ENCODE measurements at places on chromosomes 4 and X.

GRCh38 chr4:71186566-71187403 is 152.0 kb upstream of the SLC4A4 start:
- DNase-seq: peak; percentile 42

GRCh38 chr4:64266669-64267068 is 142.6 kb downstream of the TECRL start:
- DNase-seq: no peak

DNA sequence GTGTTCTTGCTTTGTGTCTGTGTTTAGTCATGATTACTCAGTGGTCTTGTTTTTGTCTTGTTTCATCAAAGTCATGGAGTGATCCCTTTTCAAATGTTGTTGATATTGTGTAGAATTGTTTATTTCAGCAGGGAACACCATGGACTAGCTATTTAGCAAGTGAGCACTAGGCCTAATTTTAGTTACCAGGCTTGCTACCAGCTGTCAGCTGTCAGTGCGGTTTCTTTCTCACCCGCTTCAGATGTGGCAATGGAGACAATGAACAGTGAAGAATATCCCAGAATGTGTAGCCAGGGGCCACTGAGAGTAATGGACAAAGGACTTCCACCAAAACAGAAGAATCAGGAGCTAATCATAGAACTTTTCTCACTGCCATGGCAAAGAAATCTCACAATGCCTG is 432.8 kb upstream of the FMR1 start:
- no peak for DNase-seq

DNA sequence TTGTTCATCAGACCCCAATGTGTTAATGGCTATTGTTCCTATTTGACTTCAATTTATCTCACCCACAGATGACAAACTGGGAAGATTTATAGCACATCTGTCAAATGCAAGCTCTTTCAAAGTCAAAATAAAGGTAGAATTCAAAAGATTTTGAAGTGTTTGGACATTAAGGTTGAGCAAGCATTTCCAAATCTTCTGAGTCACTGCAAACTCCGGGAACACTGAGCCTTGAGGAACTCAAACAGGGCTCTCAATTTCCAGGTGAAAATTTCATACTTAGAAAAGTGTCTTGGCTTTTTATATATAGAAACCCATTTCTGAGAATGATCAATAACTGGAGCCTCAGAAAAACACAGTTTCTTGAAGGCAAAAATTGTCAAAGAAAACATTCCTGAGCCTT is 199.5 kb upstream of the IGFBP7 start:
- DNase-seq: no peak

- no peak for DNase-seq
Observed at GRCh38 chr4:17964576-17964975, 57.0 kb downstream of the LCORL start.

- no peak for DNase-seq
Observed at GRCh38 chr4:151192556-151193235, 84.3 kb upstream of the PRSS48 start.

DNA sequence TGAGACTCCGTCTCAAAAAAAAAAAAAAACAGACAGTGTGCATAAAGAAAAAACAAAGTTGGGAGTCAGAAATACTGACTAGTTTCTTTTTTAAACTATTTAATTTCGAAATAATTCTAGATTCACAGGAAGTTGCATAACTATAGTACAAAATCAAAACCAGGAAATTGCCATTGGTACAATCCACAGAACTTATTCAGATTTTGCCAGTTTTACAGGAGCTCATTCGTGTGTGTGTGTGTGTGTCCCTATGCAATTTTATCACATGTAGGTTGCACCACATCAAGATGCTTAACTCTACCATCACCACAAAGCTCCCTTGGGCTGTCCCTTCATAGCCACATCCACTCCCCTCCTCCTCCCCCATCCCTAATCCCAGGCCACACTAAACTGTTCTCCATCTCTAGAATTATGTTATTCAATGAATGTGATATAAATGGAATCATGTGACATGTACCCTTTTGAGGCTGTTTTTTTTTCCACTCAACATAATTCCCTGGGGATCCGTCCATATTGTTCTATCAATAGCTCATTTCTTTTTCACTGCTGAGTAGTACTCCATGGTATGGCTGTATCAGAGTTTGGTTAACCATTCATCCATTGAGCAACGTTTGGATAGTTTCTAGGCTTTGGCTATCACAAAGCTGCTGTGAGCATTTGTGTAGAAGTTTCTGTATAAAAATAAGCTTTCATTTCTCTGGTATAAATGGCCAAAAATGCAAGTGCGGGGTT is 16.3 kb upstream of the DDX3X start:
- DNase-seq: no peak

- DNase-seq: no peak
Observed at GRCh38 chrX:124212622-124213021, 119.8 kb upstream of the TEX13D start.

GRCh38 chrX:19904778-19905367 is 17.5 kb upstream of the SH3KBP1 start:
- peak; percentile 11 for DNase-seq

GRCh38 chrX:118182681-118183080 is 66.1 kb upstream of the KLHL13 start:
- no peak for DNase-seq

DNA sequence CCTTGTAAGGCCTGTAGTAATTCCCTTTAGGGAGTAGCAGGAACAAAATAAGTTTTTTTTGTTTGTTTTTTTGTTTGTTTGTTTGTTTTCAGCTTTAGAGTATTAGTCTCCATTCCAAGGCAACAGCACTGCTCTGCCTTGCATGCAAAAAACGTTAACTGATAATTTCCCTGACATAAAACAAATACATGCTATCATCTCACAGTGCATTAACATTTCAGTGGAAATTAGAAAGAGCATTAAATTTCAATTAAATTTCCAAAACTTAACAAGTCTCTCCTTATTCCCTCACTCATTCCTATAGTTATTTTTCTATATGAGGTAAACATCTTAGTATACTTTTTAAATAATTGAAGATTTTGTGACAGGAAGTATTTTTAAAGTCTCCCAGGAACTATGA is 378.4 kb upstream of the PCDH7 start:
- no peak for DNase-seq

DNA sequence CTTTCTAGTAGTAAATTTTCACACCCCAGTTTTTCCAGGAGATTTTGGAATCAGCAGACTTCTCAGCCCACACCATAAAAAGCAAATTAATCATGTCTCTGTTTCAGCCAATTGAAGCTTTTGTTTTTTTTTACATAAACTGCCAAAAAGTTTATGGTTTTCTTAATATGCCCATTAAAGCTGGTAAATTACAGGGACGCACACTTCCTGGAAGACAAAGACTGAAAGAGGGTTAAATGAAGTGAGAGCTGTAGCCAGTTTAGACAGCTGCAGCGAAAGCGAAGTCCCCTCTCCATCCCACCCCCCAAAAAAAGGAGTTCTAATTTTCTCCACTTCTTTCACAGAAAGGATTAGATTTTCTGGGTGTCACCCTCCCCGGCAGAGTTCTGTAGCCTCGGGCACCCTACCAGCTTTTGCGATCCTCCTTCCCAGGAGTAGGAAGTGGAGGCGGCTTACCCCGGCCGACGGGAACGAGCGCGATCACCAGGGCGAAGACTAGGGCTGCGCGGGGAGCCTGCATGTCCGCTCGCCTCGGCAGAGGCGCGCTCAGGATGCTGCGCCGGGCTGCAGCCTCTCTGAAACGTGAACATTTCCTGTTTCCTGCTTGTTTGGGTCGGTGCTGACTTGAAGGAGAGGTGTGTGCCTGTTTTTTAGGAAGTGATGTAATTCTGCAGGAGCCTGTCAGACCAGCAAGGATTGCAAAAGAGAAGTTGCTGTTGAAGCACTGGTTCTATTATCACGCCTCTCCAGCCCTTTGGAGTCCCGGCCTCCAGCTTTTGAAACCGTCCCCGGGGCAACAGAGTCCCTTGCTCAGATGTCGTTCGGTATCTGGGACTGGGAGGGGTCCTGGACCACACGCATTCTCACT is at the start of gene TMEM154:
Gene TMEM154, minus strand, starts transcription at position 584 of the 868 bp plus-strand sequence. Its CDS starts 64 bp downstream, at position 520.
- peak; percentile 75 for DNase-seq

GRCh38 chrX:15761564-15762191 is 23.6 kb downstream of the CA5B start:
- DNase-seq: peak; percentile 36

GRCh38 chr4:123507376-123507775 is 110.8 kb downstream of the SPRY1 start:
- DNase-seq: no peak

DNA sequence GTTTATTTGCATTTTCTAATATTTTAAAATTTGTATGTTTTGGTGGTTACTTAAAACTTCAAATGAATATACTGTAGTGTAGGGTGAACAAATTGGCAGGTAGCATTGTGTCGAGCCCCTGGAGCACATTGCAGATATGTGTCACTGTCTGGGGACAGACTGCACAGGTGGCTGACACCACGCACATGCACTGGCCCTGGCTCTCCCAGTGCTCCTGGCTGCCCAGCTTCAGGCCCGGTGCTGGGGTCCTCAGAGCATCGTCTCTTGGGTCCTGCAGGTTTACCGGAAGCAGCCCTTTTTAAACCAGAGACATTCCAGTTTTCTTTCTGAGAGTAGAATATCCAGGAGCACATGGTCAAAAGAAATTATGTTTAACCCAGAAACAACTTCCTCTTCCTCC is 15.6 kb downstream of the BST1 start:
- DNase-seq: no peak

DNA sequence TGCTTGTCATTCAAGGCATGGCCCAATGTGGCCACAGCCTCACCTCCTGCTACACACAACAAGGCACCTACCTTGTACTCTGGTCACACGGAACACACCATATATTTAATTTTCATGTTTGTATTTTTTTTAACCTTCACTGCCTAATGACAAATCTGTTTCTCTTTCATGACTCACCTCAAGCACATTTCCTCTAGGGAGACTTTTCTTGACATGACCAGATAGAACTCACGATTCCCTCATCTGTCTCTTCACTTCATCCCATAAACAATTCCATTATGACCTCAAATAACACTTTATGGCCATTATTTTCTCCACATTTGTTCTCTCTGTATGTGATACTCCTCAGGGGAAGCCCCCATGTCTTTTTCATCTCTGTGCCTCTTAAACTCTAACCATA is 11.1 kb downstream of the DRP2 start:
- DNase-seq: no peak

- DNase-seq: no peak
Observed at GRCh38 chr4:55087009-55087912, 38.1 kb downstream of the KDR start.

DNA sequence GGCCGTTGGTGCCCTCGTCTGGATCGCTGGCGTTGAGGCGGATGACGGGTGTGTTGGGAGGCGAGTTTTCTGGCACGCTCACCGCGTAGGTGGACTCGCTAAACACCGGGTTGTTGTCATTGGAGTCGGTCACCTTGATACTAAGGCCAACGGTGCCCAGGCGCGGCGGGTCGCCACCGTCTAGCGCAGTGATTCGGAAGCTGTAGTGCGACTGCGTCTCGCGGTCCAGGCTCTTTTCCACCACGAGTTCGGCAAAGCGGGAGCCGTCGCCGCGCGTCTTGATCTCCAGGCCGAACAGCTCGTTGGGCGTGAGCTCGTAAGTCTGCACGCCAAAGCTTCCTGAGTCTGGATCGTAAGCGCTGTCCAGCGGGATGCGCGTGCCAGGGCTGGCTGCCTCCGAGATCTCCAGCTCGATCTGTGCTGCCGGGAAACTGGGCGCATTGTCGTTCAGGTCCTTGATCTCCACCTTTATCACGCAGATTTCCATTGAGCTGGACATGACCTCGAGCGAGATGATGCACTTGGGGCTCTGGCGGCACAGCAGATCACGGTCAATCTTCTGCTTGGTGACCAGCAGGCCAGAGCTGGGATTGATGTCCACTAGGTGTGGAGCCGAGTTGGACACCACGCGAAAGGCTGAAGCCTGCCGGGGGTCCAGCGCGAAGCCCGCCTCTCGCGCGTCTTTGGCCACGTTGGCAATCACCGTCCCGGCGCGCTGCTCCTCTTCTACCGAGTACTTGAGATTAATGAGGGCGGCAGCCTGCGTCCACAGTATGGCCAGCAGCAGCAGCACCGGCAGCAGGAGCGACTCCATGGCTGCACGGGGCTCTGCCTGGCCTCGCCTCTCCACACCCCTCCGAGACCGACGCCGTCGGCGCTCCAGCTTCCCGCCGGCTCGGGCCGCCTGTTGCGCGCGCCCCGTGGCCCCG is 2.0 kb downstream of the PCDH19 start:
- no peak for DNase-seq

DNA sequence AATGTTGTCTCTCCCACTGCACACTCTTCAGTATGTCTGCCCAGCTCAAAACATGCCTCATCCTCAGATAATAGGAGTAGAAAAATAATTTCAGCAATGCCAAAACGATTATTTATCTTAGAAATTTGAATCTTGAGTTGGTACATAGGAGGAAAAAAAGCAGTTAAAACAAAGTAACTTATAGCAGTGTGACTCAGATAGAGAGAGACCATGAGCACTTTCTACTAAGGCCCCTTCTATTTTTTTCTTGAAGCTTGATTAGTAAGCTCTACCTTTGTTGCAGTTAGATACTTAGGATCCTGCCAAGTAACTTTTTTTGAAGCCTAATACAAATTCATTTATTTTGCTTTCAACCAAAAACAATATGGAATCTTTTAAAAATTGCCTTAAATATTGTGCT is 212.3 kb downstream of the MAD2L1 start:
- DNase-seq: no peak

GRCh38 chr4:158667651-158668198 is 4.0 kb downstream of the C4orf46 start:
- peak; percentile 53 for DNase-seq

DNA sequence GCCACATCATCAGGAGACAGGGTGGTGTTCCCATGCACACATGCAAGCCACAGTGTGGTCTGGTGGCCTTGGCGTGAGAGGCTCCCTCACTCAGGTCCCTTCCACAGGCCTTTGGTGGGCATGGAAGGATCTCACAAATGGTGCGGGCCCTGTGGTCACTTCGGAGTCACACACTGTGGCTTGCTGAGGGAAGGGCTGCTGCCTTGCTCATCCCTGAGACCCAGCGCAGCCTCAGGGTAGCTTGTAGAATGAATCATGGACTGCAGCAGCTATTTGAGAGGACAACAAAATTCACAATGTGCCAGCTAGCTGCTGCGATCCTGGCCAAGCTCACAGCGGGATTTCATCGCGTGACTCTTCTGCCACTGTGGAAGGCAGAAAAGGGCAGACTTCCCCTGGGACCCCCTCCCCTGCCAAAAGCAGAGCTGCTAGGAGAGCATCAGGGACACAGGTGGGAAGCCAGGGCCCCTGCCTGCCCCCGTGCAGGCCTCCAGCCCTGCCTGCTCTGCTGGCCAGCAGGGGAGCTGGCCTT is 106.4 kb downstream of the ABLIM2 start:
- no peak for DNase-seq

- no peak for DNase-seq
Observed at GRCh38 chrX:97030463-97030862, 146.8 kb downstream of the RPA4 start.

- peak; percentile 15 for DNase-seq
Observed at GRCh38 chr4:54231768-54232688, 2.9 kb downstream of the PDGFRA start.

- no peak for DNase-seq
Observed at GRCh38 chrX:20727447-20727846, 460.7 kb upstream of the RPS6KA3 start.
